ENCODE measurements at places on chromosomes 3 and 15.

GRCh38 chr3:2790266-2790815 lies 319.8 kb downstream of the IL5RA start:
- DNase-seq, result no peak

DNA sequence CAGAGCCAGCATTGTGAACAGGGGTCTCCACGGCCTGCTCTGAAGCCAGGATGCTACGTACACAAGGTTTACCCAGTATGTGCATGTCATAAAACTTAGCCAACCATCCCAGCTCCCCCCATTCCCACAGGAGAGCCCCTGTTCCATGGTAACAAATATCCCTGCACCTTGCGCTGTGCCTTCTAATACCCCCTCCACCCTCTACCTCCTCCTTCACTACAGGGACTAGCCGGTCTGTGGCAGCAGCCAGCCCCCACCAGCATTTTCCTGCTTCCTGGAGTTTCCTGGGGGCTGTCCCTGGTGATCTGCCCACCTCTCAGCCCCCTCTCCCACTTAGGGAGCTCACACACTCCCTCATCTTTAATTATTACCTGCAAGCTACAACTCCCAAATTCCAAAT lies 20.4 kb downstream of the ACSBG1 start:
- DNase-seq, result no peak

GRCh38 chr3:104873331-104873730 lies 493.4 kb upstream of the ALCAM start:
- no peak for DNase-seq

GRCh38 chr3:111283165-111283564 lies 211.5 kb downstream of the NECTIN3 start:
- DNase-seq, result no peak

GRCh38 chr15:77504306-77504705 lies 83.6 kb downstream of the HMG20A start:
- no peak for DNase-seq

DNA sequence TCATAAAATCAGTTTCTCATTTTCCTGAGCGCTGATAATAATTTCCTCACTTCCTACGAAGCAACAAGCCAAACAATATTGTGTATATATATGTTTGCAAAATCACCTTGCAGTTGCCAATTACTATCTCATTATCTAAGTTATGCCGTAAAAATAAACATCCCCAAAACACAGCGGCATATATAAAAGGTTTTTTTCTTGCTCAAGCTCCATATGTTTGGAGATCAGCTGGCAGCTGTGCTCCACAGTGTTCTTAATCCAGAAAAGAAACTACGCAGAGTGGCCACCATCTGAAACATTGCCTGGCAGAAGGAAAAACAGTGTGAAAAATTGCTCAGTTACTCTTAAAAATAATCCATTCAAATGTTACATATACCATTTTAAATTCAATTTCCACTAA lies 951.4 kb downstream of the PLOD2 start:
- no peak for DNase-seq
